ENCODE measurements at places on chromosomes 12 and 14.

DNA sequence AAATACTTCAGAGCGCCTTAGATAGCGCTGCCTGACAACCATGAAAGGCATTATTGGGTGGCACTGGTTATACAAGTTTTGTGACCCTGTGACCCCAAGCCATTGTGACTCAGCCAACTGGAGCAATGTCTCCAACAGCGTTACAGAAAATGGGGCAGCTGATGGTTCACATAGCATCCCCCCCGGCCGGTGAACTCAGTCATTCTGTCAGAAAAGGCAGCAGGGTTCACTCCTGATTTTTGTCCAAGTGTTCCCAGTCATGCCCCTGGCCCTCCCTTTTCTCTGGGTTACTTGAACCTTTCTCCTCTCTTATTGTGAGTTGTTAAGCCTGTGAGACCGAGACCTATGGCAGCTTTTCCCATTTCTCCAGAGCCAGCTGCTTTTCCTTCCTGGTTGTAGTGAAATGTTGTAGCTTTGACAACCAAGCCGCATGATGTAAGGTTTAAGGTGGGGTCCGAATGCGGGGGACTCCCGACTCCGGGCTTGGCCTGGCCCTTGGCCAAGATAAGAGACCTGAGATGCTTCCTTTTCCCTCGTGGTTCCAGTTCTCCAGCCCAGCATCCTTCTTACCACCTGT, 22.0 kb downstream of the CD9 start:
- no peak for DNase-seq

DNA sequence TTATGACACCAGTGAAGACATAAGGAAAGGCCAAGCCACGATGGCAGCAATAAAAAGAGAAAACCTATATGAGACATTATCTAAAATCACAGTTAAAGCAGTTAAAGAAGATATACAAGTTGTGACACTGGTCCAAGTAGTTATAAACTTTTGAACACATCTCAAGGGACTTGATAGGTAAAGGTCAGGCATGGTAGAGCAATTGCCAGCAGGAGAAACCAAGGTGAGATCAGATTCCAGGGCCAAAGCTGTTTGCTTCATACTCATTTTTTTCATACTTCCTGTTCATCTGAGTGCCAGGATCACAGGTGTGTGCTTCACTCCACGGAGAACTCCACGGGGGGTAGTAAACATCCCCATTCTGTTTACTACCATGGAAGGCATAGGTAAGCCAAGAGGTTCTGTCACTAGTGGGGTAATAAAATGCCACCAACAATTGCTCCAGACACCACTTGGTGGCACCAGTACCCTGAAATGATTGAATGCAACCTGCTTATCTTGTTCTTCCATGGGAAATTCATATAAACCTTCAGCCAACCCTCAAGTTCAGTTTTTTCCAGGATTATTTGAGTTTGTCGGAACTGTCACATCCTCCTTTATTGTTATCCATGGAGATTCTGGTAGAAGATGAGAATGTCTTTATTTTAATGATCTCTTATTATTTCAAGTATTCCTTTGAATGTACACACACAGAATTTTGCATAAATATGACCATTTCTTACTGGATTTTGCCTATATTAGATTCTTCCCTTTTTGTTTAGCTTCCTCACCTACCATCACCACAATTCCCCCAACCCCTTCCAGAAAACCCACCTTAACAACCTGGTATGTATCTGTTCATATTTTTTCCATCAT, 59.2 kb upstream of the TSPAN8 start:
- DNase-seq, result peak; percentile 71

GRCh38 chr12:116709768-116710167, 28.1 kb downstream of the SPRING1 start:
- DNase-seq, result no peak

DNA sequence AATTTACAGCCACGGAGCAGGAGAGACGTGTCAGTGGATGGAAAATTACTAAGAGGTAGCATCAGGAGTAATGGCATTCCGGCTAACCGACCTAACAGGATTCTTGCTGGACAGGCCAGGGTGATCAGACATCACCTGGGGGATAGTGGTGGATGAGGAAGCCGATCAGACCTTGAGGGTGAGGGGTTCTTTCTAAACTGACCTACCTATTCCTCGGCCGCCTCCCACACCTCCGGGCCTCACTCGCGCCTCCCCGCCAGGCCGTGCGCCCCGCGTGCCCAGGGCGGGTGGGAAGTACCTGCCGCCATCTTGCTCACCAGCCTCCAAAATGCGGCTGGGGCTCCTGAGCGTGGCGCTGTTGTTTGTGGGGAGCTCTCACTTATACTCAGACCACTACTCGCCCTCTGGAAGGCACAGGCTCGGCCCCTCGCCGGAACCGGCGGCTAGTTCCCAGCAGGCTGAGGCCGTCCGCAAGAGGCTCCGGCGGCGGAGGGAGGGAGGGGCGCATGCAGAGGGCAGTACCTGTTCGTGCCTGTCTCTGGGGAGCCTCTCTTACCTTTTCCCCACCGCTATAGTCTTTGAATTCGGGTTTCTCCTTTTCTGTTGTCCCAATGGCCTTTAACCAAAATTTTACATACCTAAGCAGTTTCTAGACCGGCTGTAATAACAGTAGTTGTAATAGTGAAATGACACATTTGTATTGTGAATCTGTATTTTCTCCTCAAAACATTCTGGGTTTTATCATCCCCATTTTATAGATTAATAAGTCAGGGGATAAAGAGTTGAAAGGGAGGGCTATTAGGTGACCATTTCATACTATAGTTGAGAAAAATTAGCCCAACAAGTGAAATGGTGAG, at the start of gene TMPRSS12:
Gene TMPRSS12 (plus strand): TSS at position 290 of the 857 bp plus-strand sequence. CDS start 39 bp downstream, at position 329.
- no peak for DNase-seq

DNA sequence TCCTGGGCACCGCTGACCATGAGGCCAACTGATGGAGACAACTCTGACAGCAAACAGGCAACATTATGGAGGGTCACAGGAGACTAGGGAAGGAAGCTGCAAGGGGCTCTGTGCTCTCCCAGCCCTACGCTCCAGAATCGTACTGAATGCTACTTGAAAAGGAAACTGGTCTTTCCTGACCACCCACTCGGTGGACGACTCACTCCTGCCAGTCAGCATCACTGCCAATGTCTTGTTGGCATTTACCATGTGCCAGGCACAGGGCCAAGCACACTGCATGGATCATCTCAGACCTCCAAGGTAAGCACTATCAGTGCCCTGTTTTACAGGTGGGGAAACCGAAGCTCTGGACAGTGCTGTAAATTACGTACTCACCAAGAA, 38.0 kb downstream of the CCDC85C start:
- DNase-seq, result no peak

GRCh38 chr12:119673634-119674033, 5.7 kb downstream of the PRKAB1 start:
- no peak for DNase-seq

GRCh38 chr12:92248977-92249376, 103.3 kb upstream of the BTG1 start:
- no peak for DNase-seq

DNA sequence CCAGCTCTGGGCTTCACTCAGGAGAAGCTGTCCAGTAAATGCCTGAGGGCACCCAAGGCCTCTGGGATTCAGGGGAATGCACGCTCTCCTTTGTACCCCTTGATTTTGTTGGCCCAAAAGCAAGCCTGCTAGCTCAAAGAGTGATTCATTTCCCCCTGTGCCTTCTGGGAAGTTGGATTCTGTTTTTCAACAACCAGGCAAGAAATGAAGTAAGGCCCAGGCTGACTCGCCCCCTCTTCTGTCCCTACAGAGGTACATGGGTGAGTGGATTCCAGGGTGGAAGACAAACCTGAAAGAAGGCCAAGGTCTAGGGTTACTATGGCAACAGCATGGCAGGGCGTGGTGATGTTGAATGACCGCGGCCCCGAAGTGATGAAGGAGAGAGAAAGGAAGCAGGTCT, 9.3 kb upstream of the SERPINA5 start:
- DNase-seq, result no peak
